Stimulated activated CD4-positive, alpha-beta T cell treated with anti-CD3 and anti-CD28 coated beads, TNF-alpha, amount 100 ng/mL, for 1 hour (primary cell): ENCODE measurements at places on chromosomes 2 and 18.
A peak's percentile ranks its signal among the peaks of the same experiment; 100 is the strongest.

DNA sequence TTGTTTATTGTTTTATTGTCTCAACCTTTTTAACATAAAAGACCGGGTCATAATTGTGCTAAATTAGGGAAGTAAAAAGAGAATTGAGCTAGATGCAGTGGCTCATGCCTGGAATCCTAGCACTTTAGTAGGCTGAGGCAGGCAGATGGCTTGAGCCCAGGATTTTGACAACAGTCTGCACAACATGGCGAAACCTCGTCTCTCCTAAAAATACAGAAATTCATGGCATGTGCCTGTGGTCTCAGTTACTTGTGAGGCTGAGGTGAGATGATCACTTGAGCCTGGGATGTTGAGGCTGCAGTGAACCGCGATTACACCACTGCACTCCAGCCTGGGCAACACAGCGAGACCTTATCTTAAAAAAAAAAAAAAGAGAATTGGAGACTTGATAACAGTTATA, 104.2 kb upstream of the TTC27 start:
- no peak for DNase-seq

GRCh38 chr18:23228102-23229061, 93.1 kb downstream of the CABLES1 start:
- DNase-seq = no peak

- no peak for DNase-seq
These were observed 8.5 kb downstream of the SP9 start for GRCh38 chr2:174343343-174343622.

DNA sequence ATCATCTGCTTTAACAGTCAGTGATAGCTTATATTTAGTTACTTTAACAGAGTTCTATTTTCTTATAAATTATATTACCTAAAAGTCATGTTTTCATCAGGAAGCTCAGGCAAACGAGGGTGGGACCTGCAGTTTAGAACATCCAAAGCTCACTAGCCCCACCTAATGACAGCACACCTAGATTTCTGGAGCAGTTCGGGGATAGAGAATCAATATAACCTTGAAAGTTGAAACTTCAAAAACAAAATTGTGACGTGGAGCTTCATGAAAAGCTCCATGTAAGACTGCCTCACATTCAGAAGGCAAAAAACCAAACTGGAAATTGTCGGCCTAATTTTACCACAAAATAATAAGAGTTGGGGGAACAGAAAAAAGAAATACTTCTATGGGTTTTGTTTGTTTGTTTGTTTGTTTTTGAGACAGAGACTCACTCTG, 185.9 kb upstream of the CCDC150 start:
- peak; percentile 0 for DNase-seq

DNA sequence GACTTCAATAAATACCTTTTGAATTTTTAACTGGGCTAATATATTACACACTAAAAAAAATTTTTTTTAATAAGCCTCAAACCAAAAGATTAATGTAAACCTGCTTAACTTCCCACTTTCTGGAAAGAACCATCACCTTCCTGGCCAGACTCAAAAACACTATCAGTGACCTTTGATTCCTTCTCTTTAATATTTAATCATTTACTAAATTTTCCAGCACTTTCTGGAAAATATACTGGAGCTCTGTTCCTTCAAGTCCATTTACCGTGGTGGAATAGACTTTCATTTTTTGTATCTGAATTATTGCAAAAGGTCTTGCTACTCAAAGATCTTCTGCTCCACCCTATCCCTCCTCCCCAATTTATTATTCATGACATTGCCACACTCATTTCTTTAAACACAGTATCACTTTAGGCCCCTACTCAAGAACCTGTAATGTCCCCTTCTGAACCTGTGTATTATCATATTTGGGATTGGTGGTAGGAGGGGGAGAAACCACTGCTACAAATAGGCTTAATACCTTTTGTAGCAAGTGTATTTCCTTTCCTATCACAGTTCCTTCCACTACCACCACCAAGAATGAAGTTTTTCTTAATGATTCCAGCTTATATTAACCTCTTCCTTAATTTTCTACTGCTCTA, 7.4 kb downstream of the PPP4R3B start:
- DNase-seq = no peak

DNA sequence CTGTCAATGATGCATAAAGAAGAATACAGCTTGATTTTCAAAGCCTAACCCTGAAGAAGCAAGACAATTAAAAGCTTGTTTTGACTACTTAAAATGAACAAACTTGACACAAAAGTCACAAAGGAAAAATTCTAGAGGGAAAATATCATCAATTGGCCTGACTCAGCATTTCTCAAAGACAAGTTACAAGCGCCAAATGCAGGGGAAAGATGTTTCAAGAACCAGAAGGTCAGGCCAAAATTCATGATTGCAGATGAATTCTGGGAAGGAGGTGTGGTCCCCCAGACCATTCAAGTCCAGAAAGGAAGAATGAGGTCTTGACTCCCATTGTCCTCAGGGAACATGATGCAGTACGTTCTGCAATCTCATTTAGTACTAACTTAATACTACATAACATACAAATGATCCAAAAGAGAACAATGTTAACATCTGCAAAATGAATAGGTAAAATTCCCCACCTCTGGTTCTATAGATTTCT, 64.5 kb downstream of the FAM210A start:
- DNase-seq = no peak

DNA sequence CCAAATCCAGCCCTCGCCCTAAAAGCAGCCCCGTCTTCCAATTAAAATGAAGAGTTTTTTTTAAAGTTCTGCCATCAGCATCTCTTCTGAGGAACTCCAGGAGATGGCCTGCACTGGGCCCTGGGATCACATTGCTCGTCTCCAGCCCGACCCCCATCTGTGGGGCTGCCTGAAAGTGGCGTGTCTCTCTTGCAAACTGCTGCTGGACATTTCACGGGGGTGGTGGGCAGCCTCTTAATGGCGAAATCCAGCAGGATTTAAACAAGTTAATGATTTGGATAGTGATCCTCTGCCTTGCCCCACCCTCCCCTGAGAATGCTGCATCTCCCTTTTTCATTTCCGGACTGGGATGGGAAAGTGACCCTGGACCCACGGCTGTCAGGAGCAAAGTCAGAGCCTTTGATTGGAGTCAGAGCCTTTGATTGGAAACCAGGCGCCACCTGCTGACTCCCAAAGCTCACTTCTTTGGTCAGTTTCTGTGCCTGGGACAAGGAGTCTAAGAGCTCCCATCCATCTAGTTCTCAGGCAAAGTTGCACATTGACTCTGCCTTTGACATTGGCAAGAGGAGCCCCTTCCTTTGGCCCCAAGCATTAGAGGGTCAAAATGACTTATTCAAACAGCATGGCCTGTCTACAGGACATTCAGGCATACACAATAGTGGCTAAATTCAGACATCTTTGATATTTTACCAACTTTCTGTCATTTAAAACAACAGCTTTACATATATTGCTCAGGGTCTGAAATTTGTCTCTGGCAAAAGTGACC, 155.2 kb downstream of the SH3BP4 start:
- no peak for DNase-seq
